ENCODE measurements at places on chromosomes 3 and 15. TPM values are rescaled to one million over a fixed set of nuclear protein-coding genes. Genes with fewer than 3 reads are reported as not detected.

Gene FYTTD1
- total RNA-seq = 35.5 TPM

Gene RTP3
- total RNA-seq = not detected

- peak overlapping the region; percentile 98 for H3K27ac ChIP-seq
- peak; percentile 82 for DNase-seq
- peaks cover 24% of the 10 kb centered on the region for H3K27me3 ChIP-seq
- peak overlapping the region; percentile 96 for H3K4me3 ChIP-seq
- H3K4me1 ChIP-seq = peaks cover 9% of the 10 kb centered on the region
Measured at GRCh38 chr3:62318752-62319569, 54.4 kb downstream of the FEZF2 start.

Gene IL5RA
- total RNA-seq = 0.15 TPM

Gene SNTN
- total RNA-seq = not detected

Gene C2CD4A
- 2.6 TPM for total RNA-seq

Gene PLSCR4
- not detected for total RNA-seq

Gene SEC61A1
- total RNA-seq = 147 TPM

DNA sequence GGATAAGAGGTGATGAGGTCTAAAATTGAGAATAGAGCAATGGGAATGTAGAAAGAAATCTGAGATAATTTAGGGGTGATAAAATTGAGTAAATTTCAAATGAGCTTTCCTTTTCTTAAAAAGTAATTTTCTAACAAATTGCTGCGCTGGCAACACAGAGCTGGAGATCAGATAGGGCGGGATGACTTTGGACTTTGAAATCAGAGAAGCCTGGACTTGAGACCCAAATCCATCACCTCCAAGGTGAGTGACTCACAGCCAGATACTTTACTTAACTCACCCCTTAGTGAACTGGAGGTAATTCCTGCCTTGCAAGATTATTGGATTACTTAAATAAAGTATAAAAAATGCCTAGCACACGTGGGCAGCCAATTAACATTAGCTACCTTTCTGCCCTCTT is 80.8 kb downstream of the P2RY1 start:
- no peaks in the 10 kb centered on the region for H3K27me3 ChIP-seq
- no peaks in the 10 kb centered on the region for H3K4me1 ChIP-seq
- no peak for DNase-seq
- no peak overlapping the region for H3K4me3 ChIP-seq

GRCh38 chr3:4894891-4895530 is 84.2 kb upstream of the BHLHE40 start:
- no peaks in the 10 kb centered on the region for H3K27me3 ChIP-seq
- H3K27ac ChIP-seq = no peak overlapping the region
- peaks cover 29% of the 10 kb centered on the region for H3K4me1 ChIP-seq
- H3K4me3 ChIP-seq = no peak overlapping the region
- no peak for DNase-seq

Gene GRK7
- not detected for total RNA-seq

Gene NOX5
- not detected for total RNA-seq

DNA sequence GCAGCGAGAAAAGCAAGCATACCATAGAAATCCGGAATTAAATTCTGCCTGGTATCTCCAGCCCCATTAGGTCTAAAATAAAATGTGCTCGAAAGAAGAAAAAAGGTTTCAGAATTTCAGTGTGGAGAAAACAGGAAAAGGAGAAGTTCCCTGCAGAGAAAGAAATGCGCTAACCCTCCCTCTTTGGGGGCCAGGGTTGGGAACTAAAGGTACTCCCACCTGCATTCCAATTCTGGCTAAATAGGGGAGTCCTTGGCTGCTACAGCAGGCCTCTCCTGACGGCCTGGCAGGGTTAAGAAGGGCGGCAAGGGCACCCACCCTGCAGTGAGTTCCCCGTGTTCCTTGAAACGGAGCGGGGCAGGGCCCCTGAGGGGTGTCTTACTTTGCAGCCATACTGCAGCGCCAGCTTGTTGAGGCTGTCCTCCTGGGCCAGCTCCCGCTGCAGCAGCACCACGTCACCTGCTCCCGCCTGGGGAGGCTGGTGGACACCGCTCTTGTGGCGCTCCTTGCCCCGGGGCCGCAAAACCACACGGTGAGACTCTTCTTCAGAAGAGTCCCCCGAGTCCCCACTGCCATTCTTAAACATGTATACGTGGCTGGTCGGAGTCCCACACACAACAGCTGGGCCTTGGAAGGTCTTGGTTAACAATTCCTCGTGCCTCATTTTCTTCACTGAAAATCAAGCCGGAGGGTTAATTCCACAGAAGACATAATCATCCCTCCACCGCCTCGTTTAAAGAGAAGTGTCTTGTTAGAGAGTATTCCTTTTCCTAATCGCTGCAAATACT is 1.7 kb downstream of the LYSMD4 start:
- H3K27ac ChIP-seq = no peak overlapping the region
- DNase-seq = no peak
- peak overlapping the region; percentile 73 for H3K4me3 ChIP-seq
- peaks cover 11% of the 10 kb centered on the region for H3K4me1 ChIP-seq
- H3K27me3 ChIP-seq = no peaks in the 10 kb centered on the region

DNA sequence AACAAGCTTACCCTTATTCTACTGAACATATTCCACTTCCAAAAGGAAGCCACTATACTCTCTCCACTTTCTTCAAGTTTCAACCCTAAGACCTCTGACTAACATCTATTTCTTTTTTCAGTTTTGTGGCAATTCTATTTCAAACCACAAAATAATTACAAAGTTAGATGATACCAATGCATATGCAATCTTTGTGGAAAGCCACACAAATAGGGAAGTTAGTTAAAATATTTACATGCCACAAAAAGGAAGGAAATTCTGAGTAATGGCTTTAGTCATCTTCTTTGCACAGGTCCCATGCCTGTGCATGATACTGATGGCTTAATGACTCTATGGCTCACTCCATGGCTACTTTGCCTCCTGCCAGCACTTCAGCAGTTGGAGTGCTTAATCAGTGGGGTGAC is 57.0 kb upstream of the MCTP2 start:
- peak; percentile 38 for DNase-seq
- H3K4me1 ChIP-seq = peaks cover 10% of the 10 kb centered on the region
- no peak overlapping the region for H3K4me3 ChIP-seq
- H3K27ac ChIP-seq = no peak overlapping the region
- H3K36me3 ChIP-seq = no peaks in the 10 kb centered on the region
- peaks cover 9% of the 10 kb centered on the region for H3K27me3 ChIP-seq

Gene C3orf80
- total RNA-seq = not detected

Gene TPRG1
- 11.4 TPM for total RNA-seq

DNA sequence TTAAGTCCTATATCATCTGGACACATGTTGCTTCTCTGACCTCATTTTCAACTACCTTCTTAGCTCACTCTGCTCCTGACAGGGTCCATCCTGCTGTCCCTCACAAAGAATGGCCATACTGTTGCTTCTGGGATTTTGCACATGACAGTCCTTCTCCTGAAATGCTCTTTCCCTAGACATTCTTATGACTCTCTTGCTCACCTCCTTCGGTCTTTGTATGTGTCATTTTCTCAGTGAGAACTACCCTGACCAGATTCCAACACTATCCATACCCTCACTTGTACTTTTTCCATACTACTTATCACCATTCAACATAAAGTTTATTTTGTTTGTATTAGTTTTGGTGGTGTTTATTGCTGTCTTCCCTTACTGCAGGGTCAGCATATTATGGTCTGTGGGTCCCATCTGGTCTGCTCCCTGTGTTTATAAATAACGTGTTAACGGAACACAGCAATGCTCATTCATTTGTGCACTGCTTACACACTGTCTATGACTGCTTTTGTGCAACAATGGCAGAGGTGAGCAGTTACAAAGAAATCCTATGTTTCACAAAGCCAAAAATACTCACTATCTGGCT is 159.5 kb downstream of the SPATA16 start:
- no peaks in the 10 kb centered on the region for H3K27me3 ChIP-seq
- no peak overlapping the region for H3K4me3 ChIP-seq
- H3K27ac ChIP-seq = no peak overlapping the region
- H3K36me3 ChIP-seq = no peaks in the 10 kb centered on the region

DNA sequence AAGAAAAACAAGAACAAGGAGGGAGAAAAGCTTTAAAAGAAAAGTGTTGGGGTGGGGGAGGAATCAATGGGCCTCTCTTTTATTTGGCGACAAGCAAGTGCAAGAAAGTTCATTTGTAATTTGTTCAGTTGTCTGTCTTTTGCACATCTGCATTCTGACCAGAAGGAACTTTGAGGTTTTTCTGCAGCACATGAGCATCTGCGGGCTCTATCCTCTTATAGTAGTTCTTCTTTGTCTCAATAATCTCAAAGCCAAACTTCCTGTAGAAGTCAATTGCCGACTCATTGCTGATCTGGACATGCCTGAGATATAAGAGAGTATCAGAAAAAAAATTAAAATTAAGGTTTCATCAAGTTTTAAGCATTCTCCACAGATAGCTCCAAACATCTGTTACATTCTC is 24.4 kb downstream of the NAA50 start:
- peaks cover 9% of the 10 kb centered on the region for H3K4me1 ChIP-seq
- DNase-seq = no peak
- H3K4me3 ChIP-seq = no peak overlapping the region
- no peak overlapping the region for H3K27ac ChIP-seq
- H3K36me3 ChIP-seq = peaks cover 47% of the 10 kb centered on the region

Gene APBA2
- 6.4 TPM for total RNA-seq

DNA sequence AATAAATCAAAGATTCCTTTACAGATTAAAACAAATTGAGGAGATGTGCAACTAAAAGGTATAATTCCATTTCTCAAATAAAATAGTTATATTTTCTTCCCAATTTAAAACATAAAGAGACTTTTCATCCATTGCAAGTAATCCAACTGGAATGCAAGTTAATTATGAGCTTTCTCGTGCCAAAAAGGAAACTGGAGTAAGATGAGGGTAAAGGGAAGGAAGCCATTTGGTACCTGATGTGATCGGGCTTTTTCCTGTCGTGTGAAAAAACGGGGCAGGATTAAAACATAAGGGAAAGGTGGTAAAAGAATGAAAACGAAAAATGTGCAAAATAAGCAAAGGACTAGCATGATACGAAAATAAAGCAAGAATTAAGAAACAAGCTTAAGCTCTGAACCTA is 41.8 kb upstream of the XXYLT1 start:
- no peaks in the 10 kb centered on the region for H3K27me3 ChIP-seq
- H3K4me1 ChIP-seq = no peaks in the 10 kb centered on the region
- no peak overlapping the region for H3K27ac ChIP-seq
- peaks cover 2% of the 10 kb centered on the region for H3K36me3 ChIP-seq

Gene LARP6
- total RNA-seq = 0.17 TPM

GRCh38 chr15:85073556-85074194 is 92.0 kb downstream of the PDE8A start:
- H3K4me1 ChIP-seq = peaks cover 22% of the 10 kb centered on the region

GRCh38 chr3:143084856-143085731 is 34.5 kb upstream of the CHST2 start:
- H3K4me3 ChIP-seq = peak overlapping the region; percentile 40
- H3K27ac ChIP-seq = no peak overlapping the region
- DNase-seq = peak; percentile 36
- peaks cover 6% of the 10 kb centered on the region for H3K27me3 ChIP-seq
- H3K4me1 ChIP-seq = peaks cover 34% of the 10 kb centered on the region

Gene NPAP1
- not detected for total RNA-seq

DNA sequence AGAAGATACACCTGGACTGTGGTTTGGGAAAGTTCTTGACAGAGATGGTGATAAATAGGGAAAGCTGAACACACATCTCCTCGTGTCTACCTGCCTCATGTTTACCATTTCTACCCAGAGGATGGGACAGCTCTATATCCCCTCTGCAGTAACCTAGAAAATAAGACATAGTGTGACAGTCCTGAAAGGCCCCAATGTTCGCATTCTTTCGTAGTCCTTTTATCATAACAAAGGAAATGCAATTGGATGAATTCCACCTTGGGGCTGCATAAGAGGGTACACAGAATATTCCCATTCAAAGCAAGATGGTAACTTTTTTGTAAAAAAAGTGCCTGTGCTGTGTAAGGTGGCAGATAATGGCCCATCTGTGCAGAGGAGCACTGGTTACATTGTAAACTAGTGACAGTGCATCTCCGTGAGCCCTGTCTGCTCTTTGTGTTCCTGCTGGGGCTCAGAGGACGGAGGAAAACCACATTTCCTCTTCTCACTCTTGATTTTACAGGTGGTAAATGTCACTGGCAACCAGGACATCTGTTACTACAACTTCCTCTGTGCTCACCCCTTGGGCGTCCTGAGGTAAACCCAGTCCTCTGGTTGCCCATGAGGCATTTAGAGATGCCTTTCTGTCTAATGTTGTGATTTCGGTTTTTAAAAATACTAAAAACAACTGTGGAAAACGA is 74.3 kb downstream of the SIDT1 start:
- no peak overlapping the region for H3K27ac ChIP-seq
- no peaks in the 10 kb centered on the region for H3K27me3 ChIP-seq
- H3K4me3 ChIP-seq = no peak overlapping the region

GRCh38 chr15:85306946-85307686 is 73.3 kb upstream of the AKAP13 start:
- no peaks in the 10 kb centered on the region for H3K36me3 ChIP-seq
- H3K27ac ChIP-seq = no peak overlapping the region
- no peaks in the 10 kb centered on the region for H3K27me3 ChIP-seq
- H3K4me3 ChIP-seq = no peak overlapping the region
- DNase-seq = no peak
- H3K4me1 ChIP-seq = peaks cover 12% of the 10 kb centered on the region

DNA sequence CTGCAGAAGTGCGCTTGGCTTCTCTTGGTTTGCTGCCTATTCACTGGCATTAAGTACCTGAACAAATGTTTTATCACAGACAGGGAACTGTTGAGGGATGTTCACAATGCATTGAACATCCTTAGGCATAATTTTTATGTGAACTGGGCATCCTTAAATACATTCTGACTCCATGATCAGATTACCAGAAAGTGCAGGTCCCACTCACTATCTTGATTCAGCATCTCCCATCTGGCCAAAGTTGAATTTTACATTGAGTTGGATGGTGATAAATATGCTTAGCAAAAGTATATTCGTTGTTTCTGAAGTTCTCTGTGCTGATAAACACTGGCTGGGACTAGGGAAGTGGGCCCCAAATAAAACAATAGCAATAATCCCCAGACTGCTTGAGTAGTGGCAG is 108.5 kb downstream of the RBMS3 start:
- no peak for DNase-seq
- no peak overlapping the region for H3K4me3 ChIP-seq
- no peaks in the 10 kb centered on the region for H3K4me1 ChIP-seq
- H3K27me3 ChIP-seq = no peaks in the 10 kb centered on the region
- H3K27ac ChIP-seq = no peak overlapping the region

GRCh38 chr15:85494048-85494777 is 113.8 kb downstream of the AKAP13 start:
- no peak overlapping the region for H3K27ac ChIP-seq
- H3K4me3 ChIP-seq = no peak overlapping the region
- peaks cover 1% of the 10 kb centered on the region for H3K36me3 ChIP-seq

- H3K27me3 ChIP-seq = peaks cover 5% of the 10 kb centered on the region
- H3K4me3 ChIP-seq = no peak overlapping the region
- no peaks in the 10 kb centered on the region for H3K4me1 ChIP-seq
- no peaks in the 10 kb centered on the region for H3K36me3 ChIP-seq
- no peak overlapping the region for H3K27ac ChIP-seq
Measured at GRCh38 chr3:70823622-70824021, 511.2 kb upstream of the MDFIC2 start.

- H3K4me3 ChIP-seq = no peak overlapping the region
- H3K4me1 ChIP-seq = no peaks in the 10 kb centered on the region
- no peak for DNase-seq
- no peaks in the 10 kb centered on the region for H3K36me3 ChIP-seq
- no peak overlapping the region for H3K27ac ChIP-seq
Measured at GRCh38 chr3:145422556-145422955, 738.4 kb downstream of the PLOD2 start.

Gene CYP8B1
- total RNA-seq = not detected

Gene TLR9
- 0.59 TPM for total RNA-seq

Gene FSD2
- total RNA-seq = not detected

Gene USP50
- not detected for total RNA-seq

All from activated CD4-positive, alpha-beta memory T cell treated with anti-CD3 and anti-CD28 coated beads for 36 hours (primary cell).